ENCODE measurements at places on chromosomes 3 and 15. TPM values are rescaled to one million over a fixed set of nuclear protein-coding genes. Genes with fewer than 3 reads are reported as not detected.

GRCh38 chr3:24142127-24142526, 197.0 kb downstream of the NR1D2 start:
- DNase-seq: no peak

DNA sequence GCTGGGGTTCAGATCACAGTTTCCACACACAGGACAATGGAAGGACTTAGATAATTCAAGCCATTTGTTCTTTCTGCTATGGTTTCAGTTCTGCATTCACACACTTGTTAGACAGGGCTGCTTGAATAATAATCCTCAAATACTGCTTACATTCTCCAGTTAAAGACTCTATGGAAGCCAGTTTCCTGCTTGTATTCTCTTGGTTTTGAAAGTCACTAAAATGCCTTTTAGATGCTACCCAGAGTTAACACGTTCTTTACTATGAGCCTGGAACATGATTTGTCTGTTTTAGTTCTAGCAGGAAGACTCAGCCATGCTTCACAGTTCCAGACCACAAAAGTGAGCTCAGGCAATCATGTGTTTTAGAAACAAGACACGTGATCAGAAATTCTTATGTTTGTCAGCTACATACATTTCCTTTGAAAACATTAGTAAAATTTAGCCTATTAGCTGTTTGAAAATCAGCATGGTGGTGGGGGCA, 152.4 kb downstream of the LEKR1 start:
- DNase-seq: no peak

DNA sequence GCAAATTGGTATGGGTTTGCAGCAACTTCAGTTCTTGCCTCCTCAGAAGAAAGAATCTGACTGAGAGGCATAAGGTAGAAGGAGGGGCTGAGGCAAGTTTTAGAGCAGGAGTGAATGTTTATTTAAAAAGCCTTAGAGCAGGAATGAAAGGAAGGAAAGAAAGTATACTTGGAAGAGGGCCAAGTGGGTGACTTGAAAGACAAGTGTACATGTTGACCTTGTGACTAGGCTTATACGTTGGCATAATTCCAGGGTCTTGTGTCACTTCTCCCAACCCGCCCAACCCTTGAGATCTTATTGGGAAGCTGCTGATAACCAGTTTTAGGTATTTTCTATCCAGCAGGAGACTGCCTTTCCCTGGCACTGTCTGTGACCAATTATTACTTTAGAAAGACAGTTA, 436.9 kb upstream of the ZNF717 start:
- no peak for DNase-seq

GRCh38 chr3:6928064-6928463, 67.1 kb downstream of the GRM7 start:
- no peak for DNase-seq

The RAB6B gene
- total RNA-seq: 49.2 TPM
